ENCODE measurements at places on chromosomes 4 and X. TPM values are rescaled to one million over a fixed set of nuclear protein-coding genes. Genes with fewer than 3 reads are reported as not detected.

DNA sequence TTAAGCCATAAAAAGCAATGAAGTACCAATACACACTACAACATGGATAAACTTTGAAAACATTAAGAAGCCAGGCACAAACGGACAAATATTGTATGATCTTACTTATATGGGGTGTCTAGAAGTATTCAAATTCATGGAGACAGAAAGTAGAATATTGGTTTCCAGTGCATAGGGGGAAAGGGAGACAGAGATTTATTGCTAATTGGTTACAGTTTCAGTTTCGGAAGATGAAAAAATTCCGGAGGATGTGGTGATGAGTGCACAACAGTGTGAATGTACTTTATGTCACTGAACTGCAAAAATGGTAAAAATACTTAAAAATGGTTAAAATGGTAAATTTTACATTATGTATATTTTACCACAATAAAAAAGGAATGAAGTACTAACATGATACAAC lies 5.1 kb upstream of the PRDX4 start:
- H3K4me1 ChIP-seq: no peaks in the 10 kb centered on the region
- no peaks in the 10 kb centered on the region for H3K27me3 ChIP-seq
- H3K27ac ChIP-seq: no peak overlapping the region
- DNase-seq: no peak

DNA sequence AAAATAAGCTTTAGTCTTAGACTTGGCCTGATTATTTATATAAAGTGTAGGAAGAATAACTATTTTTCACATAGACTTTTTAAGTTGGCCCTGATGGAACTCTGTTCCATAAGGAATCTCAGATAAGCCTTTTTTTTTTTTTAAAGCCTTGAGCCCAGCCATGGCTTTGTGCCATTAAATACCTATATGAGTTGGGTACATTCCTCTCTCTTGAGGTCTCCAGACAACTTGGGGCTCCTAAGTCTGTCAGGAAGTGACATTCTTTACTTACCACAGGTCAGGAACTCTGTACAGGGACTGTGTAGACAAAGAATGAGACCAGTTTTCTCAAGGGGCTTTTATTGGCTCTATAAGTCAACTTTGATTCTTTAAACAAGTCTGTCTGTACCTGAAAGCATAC lies 27.1 kb upstream of the IGFBP7 start:
- no peak for DNase-seq
- no peaks in the 10 kb centered on the region for H3K36me3 ChIP-seq
- H3K27me3 ChIP-seq: no peaks in the 10 kb centered on the region
- no peak overlapping the region for H3K4me3 ChIP-seq
- H3K27ac ChIP-seq: no peak overlapping the region

GRCh38 chrX:132671229-132671641 lies 182.4 kb upstream of the MBNL3 start:
- no peak for DNase-seq
- no peak overlapping the region for H3K4me3 ChIP-seq
- H3K36me3 ChIP-seq: no peaks in the 10 kb centered on the region
- H3K4me1 ChIP-seq: no peaks in the 10 kb centered on the region
- no peaks in the 10 kb centered on the region for H3K27me3 ChIP-seq

- H3K27me3 ChIP-seq: no peaks in the 10 kb centered on the region
- H3K36me3 ChIP-seq: no peaks in the 10 kb centered on the region
- no peak overlapping the region for H3K4me3 ChIP-seq
- no peak overlapping the region for H3K27ac ChIP-seq
Measured at GRCh38 chr4:81919810-81920209, 448.1 kb upstream of the RASGEF1B start.

DNA sequence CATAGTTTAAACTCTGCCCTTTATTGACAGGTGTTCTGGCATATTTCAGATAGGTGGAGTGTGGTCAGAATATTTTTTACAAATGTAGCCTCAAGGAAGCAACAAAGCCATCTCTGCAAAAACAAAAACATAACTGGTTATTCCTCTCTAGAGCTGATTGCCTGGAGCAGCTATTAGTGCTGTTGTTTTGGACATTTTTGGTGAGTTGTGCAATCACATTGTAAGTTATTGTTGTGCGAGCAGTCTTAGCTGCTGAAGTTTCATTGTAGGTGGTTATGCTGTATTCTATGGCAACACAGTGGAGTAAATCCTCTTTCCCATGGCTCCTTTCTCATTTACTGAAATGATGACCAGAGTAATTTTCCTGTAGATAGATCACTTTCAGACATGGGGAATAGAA lies 1413.0 kb downstream of the PCDH7 start:
- DNase-seq: no peak
- H3K27ac ChIP-seq: no peak overlapping the region
- no peaks in the 10 kb centered on the region for H3K4me1 ChIP-seq
- H3K4me3 ChIP-seq: no peak overlapping the region

- no peak overlapping the region for H3K27ac ChIP-seq
- H3K4me1 ChIP-seq: no peaks in the 10 kb centered on the region
- H3K36me3 ChIP-seq: no peaks in the 10 kb centered on the region
- no peak overlapping the region for H3K4me3 ChIP-seq
- H3K27me3 ChIP-seq: no peaks in the 10 kb centered on the region
Measured at GRCh38 chr4:114547340-114548134, 51.1 kb upstream of the UGT8 start.

TAB3 gene
- polyA plus RNA-seq: 45.2 TPM

GC gene
- 50.6 TPM for polyA plus RNA-seq
